T-helper 17 cell (primary cell): ENCODE measurements at places on chromosomes 7 and 10. TPM values are rescaled to one million over a fixed set of nuclear protein-coding genes. Genes with fewer than 3 reads are reported as not detected.
A peak's percentile ranks its signal among the peaks of the same experiment; 100 is the strongest.

- no peak for DNase-seq
Observed at GRCh38 chr7:5687936-5688630, 93.4 kb downstream of the RNF216 start.

GRCh38 chr7:128082431-128082830 lies 51.2 kb upstream of the LRRC4 start:
- DNase-seq, result no peak

- no peak for DNase-seq
Observed at GRCh38 chr7:118239014-118239413, 14.5 kb downstream of the ANKRD7 start.

- no peak for DNase-seq
Observed at GRCh38 chr10:34715511-34716187, 99.4 kb downstream of the PARD3 start.

DNA sequence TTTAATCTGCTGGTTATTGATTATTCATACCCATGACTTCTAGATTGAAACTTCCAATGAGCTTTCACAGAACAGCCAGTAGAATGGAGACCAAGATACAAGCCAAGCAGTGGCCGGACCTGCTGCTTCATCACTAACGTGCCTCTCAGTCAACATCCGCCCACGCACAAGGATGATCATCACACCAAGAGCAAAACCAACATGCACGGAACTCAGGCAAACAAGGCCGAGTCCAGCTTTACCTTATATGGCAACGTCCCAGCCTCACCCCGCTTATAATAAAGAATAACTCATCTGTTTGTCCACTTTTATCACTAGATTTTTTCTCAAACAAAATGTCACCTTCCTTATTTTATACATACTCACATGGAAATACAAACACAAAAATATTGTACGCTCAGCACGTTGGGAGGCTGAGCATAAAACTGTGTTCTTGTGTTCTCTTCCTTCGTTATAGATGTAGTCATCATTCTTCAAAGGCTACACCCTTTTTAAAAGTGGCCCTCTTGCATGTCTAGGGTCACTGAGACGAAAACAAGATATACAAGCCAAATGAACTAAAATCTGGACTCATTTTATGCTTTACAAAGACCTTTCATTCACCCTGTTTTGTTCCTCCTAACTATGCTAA lies 122.7 kb downstream of the SFMBT2 start:
- no peak for DNase-seq

DNA sequence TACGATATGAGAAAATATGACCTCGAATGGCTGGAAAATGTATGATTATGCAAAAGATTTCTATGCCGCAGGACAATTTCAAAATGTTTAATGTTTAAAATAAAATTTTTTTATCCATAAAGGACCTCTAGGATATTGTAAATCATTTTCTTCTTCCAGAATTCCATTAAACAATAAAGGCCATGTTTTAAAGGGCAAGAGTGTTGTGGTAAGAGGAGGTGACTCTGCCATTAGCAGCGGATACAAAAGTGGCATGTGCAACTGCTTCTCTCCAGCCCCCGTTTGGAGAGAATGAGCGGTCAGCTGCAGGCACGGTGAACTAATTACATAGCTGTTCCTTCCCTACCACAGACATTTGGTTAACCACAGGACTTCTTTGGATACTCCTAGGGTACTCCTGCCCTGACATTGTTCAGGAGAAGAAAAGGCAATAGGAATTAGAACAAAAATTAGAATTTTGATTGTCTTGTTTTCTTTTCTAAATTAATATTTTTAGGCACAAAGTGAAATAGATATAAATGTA lies 63.8 kb downstream of the HBP1 start:
- no peak for DNase-seq

- peak; percentile 69 for DNase-seq
Observed at GRCh38 chr10:80187465-80188409, 17.6 kb downstream of the ANXA11 start.

GRCh38 chr10:132904181-132904813 lies 38.1 kb downstream of the CFAP46 start:
- no peak for DNase-seq

DNA sequence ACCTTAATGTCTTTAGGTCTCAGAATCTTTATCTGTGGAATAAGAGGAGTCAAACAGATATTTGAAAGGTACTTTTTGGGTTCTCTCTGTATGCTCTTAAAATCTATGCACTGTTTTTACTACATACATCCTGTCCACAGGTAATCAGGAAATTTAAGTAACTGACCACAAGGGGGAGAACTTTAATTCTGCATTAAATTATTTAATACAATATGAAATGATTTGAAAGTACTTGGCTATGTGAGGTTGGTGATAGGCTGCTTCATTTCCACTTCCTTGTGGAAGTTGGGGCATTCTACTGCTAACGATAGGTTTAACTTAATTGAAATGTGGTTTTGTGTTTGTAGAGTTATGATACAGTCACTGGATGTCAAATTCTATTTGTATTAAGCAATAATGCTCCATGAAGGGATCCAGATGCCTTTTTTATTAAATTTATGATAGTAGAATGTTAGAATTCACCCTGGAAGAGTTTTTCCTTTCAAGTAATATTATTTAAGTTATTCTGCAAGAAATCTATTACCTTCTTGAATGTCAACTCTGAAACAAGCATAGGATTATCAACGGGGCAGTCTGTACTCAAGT lies 6.0 kb downstream of the TEX47 start:
- DNase-seq, result no peak

DNA sequence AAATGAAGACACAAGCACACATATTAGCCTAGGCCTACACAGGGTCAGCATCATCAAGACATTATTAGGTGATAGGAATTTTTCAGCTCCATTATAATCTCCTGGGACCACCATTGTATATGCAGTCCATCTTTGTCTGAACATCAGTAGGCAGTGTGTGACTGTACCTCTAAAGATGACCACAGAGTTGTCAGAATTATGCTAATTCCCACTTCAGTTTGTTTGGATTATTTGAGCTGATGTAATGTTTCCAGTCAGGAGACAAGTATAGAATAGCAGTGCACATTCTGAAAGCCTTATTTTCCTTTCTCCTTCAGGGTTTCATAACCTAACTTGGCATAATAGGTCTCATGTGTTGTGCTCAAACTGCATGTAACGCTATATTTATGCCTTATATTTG lies 306.4 kb downstream of the NXPH1 start:
- DNase-seq, result no peak

- DNase-seq, result no peak
Observed at GRCh38 chr7:21640105-21640504, 97.3 kb downstream of the DNAH11 start.

- no peak for DNase-seq
Observed at GRCh38 chr7:142529591-142529990, 219.7 kb upstream of the PRSS1 start.

- DNase-seq, result no peak
Observed at GRCh38 chr10:112782200-112782907, 167.7 kb upstream of the TCF7L2 start.

GRCh38 chr7:156167987-156168386 lies 355.7 kb upstream of the SHH start:
- DNase-seq, result no peak

The AMZ1 gene
- 0.76 TPM for total RNA-seq

The TUBB8 gene
- not detected for total RNA-seq

The PLPP4 gene
- total RNA-seq, result not detected

The CDK1 gene
- 0.67 TPM for total RNA-seq

The SUN3 gene
- not detected for total RNA-seq
